ENCODE measurements at places on chromosomes 3 and 15. TPM values are rescaled to one million over a fixed set of nuclear protein-coding genes. Genes with fewer than 3 reads are reported as not detected.

ZCWPW2 gene
- total RNA-seq: 2.5 TPM

- H3K4me3 ChIP-seq: no peak overlapping the region
- H3K27ac ChIP-seq: no peak overlapping the region
- no peaks in the 10 kb centered on the region for H3K4me1 ChIP-seq
Observed at GRCh38 chr15:65914981-65915925, 46.0 kb downstream of the RAB11A start.

DNA sequence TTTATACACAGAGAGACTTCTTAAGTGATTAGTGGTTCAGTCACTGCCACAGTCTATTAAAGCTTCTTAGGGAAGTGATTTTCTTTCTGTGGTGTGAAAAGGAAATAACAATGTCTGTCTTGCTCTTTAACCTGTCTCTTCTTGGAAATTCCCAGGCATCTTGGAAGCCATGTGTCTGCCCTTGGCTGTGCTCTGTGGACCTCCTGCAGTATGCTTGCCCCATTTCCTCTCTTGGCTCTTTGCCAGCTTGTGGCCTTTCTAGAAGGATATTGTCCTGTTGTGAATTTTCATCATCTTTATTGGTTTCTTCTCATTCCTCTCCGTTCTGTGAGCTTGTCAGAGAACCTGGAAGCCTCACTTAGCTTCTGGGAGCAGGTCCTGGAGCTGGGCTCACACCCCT lies 338.4 kb upstream of the C2CD4B start:
- peaks cover 9% of the 10 kb centered on the region for H3K4me1 ChIP-seq
- no peak overlapping the region for H3K27ac ChIP-seq
- H3K36me3 ChIP-seq: no peaks in the 10 kb centered on the region
- no peak for DNase-seq
- H3K27me3 ChIP-seq: no peaks in the 10 kb centered on the region
- H3K4me3 ChIP-seq: no peak overlapping the region

- no peaks in the 10 kb centered on the region for H3K27me3 ChIP-seq
- no peaks in the 10 kb centered on the region for H3K4me1 ChIP-seq
- DNase-seq: no peak
- H3K27ac ChIP-seq: no peak overlapping the region
Observed at GRCh38 chr3:124619887-124620599, 110.2 kb upstream of the UMPS start.

GRCh38 chr3:110164632-110165369 lies 827.5 kb upstream of the DPPA4 start:
- no peak overlapping the region for H3K4me3 ChIP-seq
- H3K27me3 ChIP-seq: no peaks in the 10 kb centered on the region
- no peaks in the 10 kb centered on the region for H3K4me1 ChIP-seq
- H3K27ac ChIP-seq: no peak overlapping the region

UBA5 gene
- total RNA-seq: 25.6 TPM

GRCh38 chr15:89104172-89104564 lies 15.9 kb downstream of the ABHD2 start:
- no peak overlapping the region for H3K4me3 ChIP-seq
- peak overlapping the region; percentile 71 for H3K27ac ChIP-seq
- no peaks in the 10 kb centered on the region for H3K36me3 ChIP-seq
- peaks cover 50% of the 10 kb centered on the region for H3K4me1 ChIP-seq
- DNase-seq: peak; percentile 43
- H3K27me3 ChIP-seq: no peaks in the 10 kb centered on the region

THAP10 gene
- 4.5 TPM for total RNA-seq

GRCh38 chr3:194383276-194383940 lies 13.9 kb upstream of the LRRC15 start:
- no peak overlapping the region for H3K27ac ChIP-seq
- no peak overlapping the region for H3K4me3 ChIP-seq
- H3K27me3 ChIP-seq: no peaks in the 10 kb centered on the region
- no peaks in the 10 kb centered on the region for H3K4me1 ChIP-seq
- no peak for DNase-seq
- no peaks in the 10 kb centered on the region for H3K36me3 ChIP-seq

GRCh38 chr15:50562735-50563640 lies 16.5 kb upstream of the USP50 start:
- DNase-seq: no peak
- no peaks in the 10 kb centered on the region for H3K27me3 ChIP-seq
- H3K4me1 ChIP-seq: no peaks in the 10 kb centered on the region
- H3K36me3 ChIP-seq: no peaks in the 10 kb centered on the region
- H3K27ac ChIP-seq: no peak overlapping the region

GRCh38 chr3:170050753-170051152 lies 13.0 kb downstream of the GPR160 start:
- H3K27me3 ChIP-seq: no peaks in the 10 kb centered on the region
- H3K4me1 ChIP-seq: no peaks in the 10 kb centered on the region
- DNase-seq: no peak
- no peaks in the 10 kb centered on the region for H3K36me3 ChIP-seq
- no peak overlapping the region for H3K4me3 ChIP-seq
- H3K27ac ChIP-seq: no peak overlapping the region

- peak; percentile 28 for DNase-seq
- no peaks in the 10 kb centered on the region for H3K36me3 ChIP-seq
- no peak overlapping the region for H3K4me3 ChIP-seq
- H3K4me1 ChIP-seq: no peaks in the 10 kb centered on the region
Observed at GRCh38 chr15:55917881-55918296, 75.5 kb downstream of the NEDD4 start.

GRCh38 chr3:161556533-161556932 lies 59.9 kb downstream of the OTOL1 start:
- no peak overlapping the region for H3K27ac ChIP-seq
- no peaks in the 10 kb centered on the region for H3K4me1 ChIP-seq

DNA sequence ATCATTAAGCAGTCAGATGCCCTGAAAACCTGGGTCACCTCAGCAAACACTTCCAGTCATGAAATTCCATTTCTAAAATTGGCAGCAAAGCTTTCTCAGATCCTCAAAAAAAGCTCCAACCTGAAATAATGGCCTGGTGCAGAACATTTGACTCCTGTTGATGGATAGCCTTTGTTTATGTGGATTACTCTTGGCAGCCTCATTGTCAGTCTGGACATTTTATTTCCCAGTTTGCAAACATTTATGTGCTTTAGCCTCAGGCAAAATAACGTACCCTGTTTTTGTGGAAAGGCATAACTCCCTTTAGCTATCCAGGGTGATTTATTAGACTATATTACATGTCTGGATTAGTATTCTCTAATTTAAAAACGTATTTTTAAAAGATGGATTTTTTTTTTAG lies 53.9 kb downstream of the PXYLP1 start:
- no peaks in the 10 kb centered on the region for H3K4me1 ChIP-seq
- H3K27me3 ChIP-seq: no peaks in the 10 kb centered on the region
- no peak overlapping the region for H3K4me3 ChIP-seq
- H3K27ac ChIP-seq: no peak overlapping the region

DNA sequence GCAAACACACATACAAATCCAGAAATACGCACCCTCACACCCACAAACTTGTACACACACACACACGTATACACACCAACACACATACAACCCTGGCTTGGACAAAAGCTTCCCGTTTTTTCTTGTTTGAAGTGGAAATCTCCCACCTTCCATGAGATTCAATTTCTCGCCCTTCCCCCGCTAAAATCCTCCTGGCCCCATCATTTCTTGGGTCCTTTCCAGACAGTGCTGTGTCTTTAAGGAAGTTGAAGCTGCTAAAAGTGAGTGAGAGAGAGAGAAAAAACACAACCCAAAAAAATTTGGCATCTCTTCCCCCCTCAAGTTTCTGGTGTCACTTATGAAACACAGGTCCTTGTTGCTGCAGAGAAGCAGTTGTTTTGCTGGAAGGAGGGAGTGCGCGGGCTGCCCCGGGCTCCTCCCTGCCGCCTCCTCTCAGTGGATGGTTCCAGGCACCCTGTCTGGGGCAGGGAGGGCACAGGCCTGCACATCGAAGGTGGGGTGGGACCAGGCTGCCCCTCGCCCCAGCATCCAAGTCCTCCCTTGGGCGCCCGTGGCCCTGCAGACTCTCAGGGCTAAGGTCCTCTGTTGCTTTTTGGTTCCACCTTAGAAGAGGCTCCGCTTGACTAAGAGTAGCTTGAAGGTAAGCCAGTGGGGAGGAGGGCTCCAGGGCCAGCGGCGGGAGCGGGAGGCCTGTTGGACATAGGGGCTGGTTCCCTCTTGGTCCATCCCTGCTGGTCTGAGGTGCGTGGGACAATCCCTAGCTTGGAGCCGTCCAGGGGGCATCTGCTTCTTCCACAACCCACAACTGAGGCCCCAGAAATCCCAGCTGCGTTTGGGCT lies at the start of gene ISLR:
Gene ISLR, plus strand, starts transcription at position 331 of the 839 bp plus-strand sequence. CDS start 1,149 bp downstream, outside the sequence.
- peak within 1 kb of the TSS; percentile 24 for H3K4me3 ChIP-seq
- H3K4me1 ChIP-seq: peaks cover 45% of the 10 kb centered on the region
- peak; percentile 47 for DNase-seq
- H3K27me3 ChIP-seq: no peaks in the 10 kb centered on the region

GOLGA6L9 gene
- 13.8 TPM for total RNA-seq

ADIPOQ gene
- total RNA-seq: 0.12 TPM

AP2M1 gene
- 334 TPM for total RNA-seq

DNA sequence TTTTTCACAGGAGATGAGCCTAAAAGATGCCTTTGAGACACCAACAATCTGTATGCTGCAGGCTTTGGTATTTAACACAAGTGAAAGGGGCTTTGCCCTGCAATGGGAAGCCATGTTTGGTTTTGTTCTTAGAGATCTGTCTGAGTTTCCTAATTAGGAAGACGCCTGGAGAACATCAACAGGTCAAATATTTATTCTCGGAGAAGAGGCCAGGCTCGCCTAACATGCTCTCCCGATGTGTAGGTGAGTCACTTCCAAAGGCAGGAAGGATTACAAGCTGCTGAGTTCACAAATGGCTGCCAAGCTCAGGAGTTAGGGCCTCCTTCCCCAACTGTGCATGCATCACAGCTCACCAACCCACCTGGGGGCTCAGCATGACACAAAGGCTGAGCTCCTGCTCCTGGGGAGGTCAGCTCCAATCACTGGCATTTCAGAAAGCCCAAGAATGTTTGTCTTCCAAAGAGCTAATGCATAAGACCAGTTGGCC lies 119.5 kb upstream of the PRICKLE2 start:
- no peaks in the 10 kb centered on the region for H3K36me3 ChIP-seq
- no peak overlapping the region for H3K4me3 ChIP-seq
- no peaks in the 10 kb centered on the region for H3K27me3 ChIP-seq
- DNase-seq: no peak
- peaks cover 31% of the 10 kb centered on the region for H3K4me1 ChIP-seq

DNA sequence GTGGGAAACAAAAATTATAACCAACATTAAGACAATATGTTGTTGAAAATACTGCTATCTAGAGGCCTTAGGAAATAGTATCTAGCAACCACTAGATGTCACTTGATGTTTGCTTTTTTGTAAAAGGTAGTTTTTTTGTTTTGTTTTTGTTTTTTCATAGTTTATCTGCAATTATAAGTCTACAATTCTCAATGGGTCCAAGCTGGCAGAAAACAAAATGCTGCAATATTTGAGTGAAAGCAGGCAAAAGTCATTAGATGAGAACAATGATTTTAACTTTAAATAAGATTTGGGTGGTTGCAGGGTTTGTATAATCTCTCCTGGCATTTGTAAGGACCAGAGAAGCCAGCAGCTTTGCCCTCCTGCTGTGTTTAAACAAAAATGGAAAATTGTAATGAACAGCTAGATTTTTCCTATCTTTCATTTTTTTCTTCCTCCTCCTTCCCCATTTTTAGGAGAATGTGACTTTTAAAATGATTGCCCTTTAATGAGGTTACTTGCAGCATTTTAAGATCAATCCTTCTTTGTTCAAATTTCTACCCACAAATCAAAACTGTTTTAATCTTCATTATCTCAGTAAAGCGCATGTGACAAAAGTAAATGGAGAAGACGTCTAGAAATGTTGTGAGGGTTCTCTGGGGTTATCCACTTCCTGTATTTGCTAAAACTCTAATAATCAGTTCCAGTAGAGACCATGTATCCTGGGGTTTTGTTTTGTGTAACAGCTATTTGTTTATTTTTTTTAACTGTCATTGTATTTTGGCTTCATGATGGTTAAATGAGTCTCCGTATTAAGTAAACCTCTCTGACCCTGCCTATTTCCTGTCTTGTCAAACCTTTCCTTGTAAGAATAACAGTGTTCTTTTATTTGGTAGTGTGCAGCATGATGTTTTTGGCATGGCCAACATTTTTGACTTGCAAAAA lies 27.3 kb downstream of the DUT start:
- no peaks in the 10 kb centered on the region for H3K27me3 ChIP-seq
- no peaks in the 10 kb centered on the region for H3K4me1 ChIP-seq
- H3K36me3 ChIP-seq: no peaks in the 10 kb centered on the region
- no peak overlapping the region for H3K4me3 ChIP-seq
- DNase-seq: no peak
- no peak overlapping the region for H3K27ac ChIP-seq

GRCh38 chr15:97966924-97967620 lies 6.6 kb downstream of the ARRDC4 start:
- no peak overlapping the region for H3K4me3 ChIP-seq
- DNase-seq: no peak
- no peaks in the 10 kb centered on the region for H3K27me3 ChIP-seq
- H3K27ac ChIP-seq: no peak overlapping the region
- H3K36me3 ChIP-seq: no peaks in the 10 kb centered on the region

- H3K36me3 ChIP-seq: no peaks in the 10 kb centered on the region
- no peak for DNase-seq
- no peak overlapping the region for H3K27ac ChIP-seq
- H3K4me1 ChIP-seq: no peaks in the 10 kb centered on the region
- H3K4me3 ChIP-seq: no peak overlapping the region
Observed at GRCh38 chr15:45363334-45363733, 15.0 kb downstream of the GATM start.

DNA sequence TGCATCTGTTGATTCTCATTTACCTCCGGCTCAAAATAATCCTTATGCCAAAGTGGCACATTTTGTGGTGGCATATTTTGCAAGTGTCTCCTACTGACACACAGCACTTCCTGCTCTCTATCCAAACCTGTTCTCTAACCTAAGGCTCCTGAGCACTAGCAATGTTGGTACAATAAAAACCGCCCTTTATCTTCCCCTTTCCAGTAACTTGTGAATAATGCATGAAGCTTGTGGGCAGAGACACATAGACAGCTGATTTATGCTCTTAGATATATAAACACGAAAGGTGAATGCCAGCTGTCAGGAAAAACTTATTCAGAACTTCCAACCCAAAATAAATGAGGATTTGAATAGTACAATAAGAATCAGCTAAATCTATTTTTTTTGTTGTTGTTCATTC lies 34.6 kb upstream of the ARPIN start:
- no peak for DNase-seq
- H3K27me3 ChIP-seq: no peaks in the 10 kb centered on the region
- no peaks in the 10 kb centered on the region for H3K4me1 ChIP-seq
- no peak overlapping the region for H3K27ac ChIP-seq
- H3K36me3 ChIP-seq: no peaks in the 10 kb centered on the region

- H3K4me1 ChIP-seq: no peaks in the 10 kb centered on the region
- no peaks in the 10 kb centered on the region for H3K36me3 ChIP-seq
- no peak for DNase-seq
- no peak overlapping the region for H3K4me3 ChIP-seq
- H3K27me3 ChIP-seq: no peaks in the 10 kb centered on the region
Observed at GRCh38 chr15:64256051-64256450, 93.2 kb upstream of the PPIB start.

CCDC32 gene
- 19.4 TPM for total RNA-seq

- no peak overlapping the region for H3K27ac ChIP-seq
- H3K4me1 ChIP-seq: peaks cover 8% of the 10 kb centered on the region
Observed at GRCh38 chr3:150259526-150260397, 148.3 kb upstream of the TSC22D2 start.

EIF3J gene
- total RNA-seq: 60.3 TPM

TMEM39A gene
- total RNA-seq: 39.8 TPM

UQCC5 gene
- total RNA-seq: 23.0 TPM

- no peaks in the 10 kb centered on the region for H3K27me3 ChIP-seq
- no peak for DNase-seq
- H3K27ac ChIP-seq: no peak overlapping the region
- H3K4me1 ChIP-seq: no peaks in the 10 kb centered on the region
- H3K4me3 ChIP-seq: no peak overlapping the region
Observed at GRCh38 chr3:66472313-66473134, 28.3 kb downstream of the LRIG1 start.
